ENCODE measurements at places on chromosomes 12 and 14. TPM values are rescaled to one million over a fixed set of nuclear protein-coding genes. Genes with fewer than 3 reads are reported as not detected.

AICDA gene
- not detected for total RNA-seq

PPP2R5E gene
- total RNA-seq = 29.1 TPM

RFX4 gene
- total RNA-seq = not detected

GPD1 gene
- total RNA-seq = not detected

ADCY6 gene
- 44.5 TPM for total RNA-seq

PMCH gene
- not detected for total RNA-seq

MFAP5 gene
- 14.9 TPM for total RNA-seq

BMP4 gene
- total RNA-seq = 14.8 TPM

GALNT8 gene
- total RNA-seq = 0.29 TPM

ZBTB42 gene
- 3.2 TPM for total RNA-seq

PWP1 gene
- 69.0 TPM for total RNA-seq

IL31 gene
- total RNA-seq = not detected

DEGS2 gene
- total RNA-seq = under 0.01 TPM

FAM222A gene
- total RNA-seq = 0.15 TPM

CCDC177 gene
- under 0.01 TPM for total RNA-seq

GUCY2C gene
- total RNA-seq = not detected

SCN8A gene
- 23.3 TPM for total RNA-seq

HCAR1 gene
- 0.87 TPM for total RNA-seq

TAS2R9 gene
- total RNA-seq = not detected

PKP2 gene
- total RNA-seq = not detected

RDH12 gene
- total RNA-seq = 0.15 TPM

CYP46A1 gene
- 0.29 TPM for total RNA-seq

ACSM4 gene
- total RNA-seq = not detected

RNASE13 gene
- not detected for total RNA-seq

TMEM229B gene
- total RNA-seq = 2.0 TPM

TNS2 gene
- total RNA-seq = 128 TPM

KCNMB4 gene
- total RNA-seq = 0.44 TPM

SOCS2 gene
- total RNA-seq = 39.0 TPM

TAS2R42 gene
- total RNA-seq = not detected

G2E3 gene
- 30.3 TPM for total RNA-seq

B4GALNT3 gene
- total RNA-seq = under 0.01 TPM

RNASE7 gene
- not detected for total RNA-seq

BCL2L14 gene
- total RNA-seq = not detected

HNRNPC gene
- total RNA-seq = 629 TPM

TEX22 gene
- total RNA-seq = 0.44 TPM

NYNRIN gene
- total RNA-seq = 42.7 TPM

SENP1 gene
- 18.3 TPM for total RNA-seq

LRP1-AS gene
- not detected for total RNA-seq

TPPP2 gene
- not detected for total RNA-seq

NR2C1 gene
- total RNA-seq = 21.0 TPM

OR4E2 gene
- total RNA-seq = not detected

SOAT2 gene
- total RNA-seq = not detected

TMTC1 gene
- total RNA-seq = 44.1 TPM

DBX2 gene
- not detected for total RNA-seq

HECTD1 gene
- 322 TPM for total RNA-seq

NPAS3 gene
- total RNA-seq = 0.17 TPM

KIF5A gene
- total RNA-seq = 0.66 TPM

TROAP gene
- 11.9 TPM for total RNA-seq

SRRM4 gene
- total RNA-seq = under 0.01 TPM

KRT2 gene
- total RNA-seq = not detected

GPR84 gene
- not detected for total RNA-seq

Measured in smooth muscle cell of trachea (primary cell).